ENCODE measurements at places on chromosomes 12 and 14. TPM values are rescaled to one million over a fixed set of nuclear protein-coding genes. Genes with fewer than 3 reads are reported as not detected.

GRCh38 chr14:64734990-64735389 is 30.8 kb downstream of the PLEKHG3 start:
- peaks cover 87% of the 10 kb centered on the region for H3K36me3 ChIP-seq
- DNase-seq: peak; percentile 48
- no peak overlapping the region for H3K27ac ChIP-seq
- H3K4me1 ChIP-seq: peaks cover 5% of the 10 kb centered on the region

GRCh38 chr12:112852810-112853209 is 54.0 kb upstream of the OAS1 start:
- no peak for DNase-seq
- H3K36me3 ChIP-seq: no peaks in the 10 kb centered on the region
- no peaks in the 10 kb centered on the region for H3K4me1 ChIP-seq
- H3K27ac ChIP-seq: no peak overlapping the region
- peaks cover 27% of the 10 kb centered on the region for H3K27me3 ChIP-seq

- no peak for DNase-seq
- H3K36me3 ChIP-seq: no peaks in the 10 kb centered on the region
- no peaks in the 10 kb centered on the region for H3K27me3 ChIP-seq
- H3K4me3 ChIP-seq: no peak overlapping the region
- no peaks in the 10 kb centered on the region for H3K4me1 ChIP-seq
- H3K27ac ChIP-seq: no peak overlapping the region
Observed at GRCh38 chr12:19706936-19707335, 267.6 kb downstream of the AEBP2 start.

Gene EIF2S3B
- total RNA-seq: 0.68 TPM

Gene DENND5B
- 6.0 TPM for total RNA-seq
